Activated T-cell treated with anti-CD3 and anti-CD28 coated beads, Interleukin-2, amount 50 U/mL, for 72 hours (primary cell): ENCODE measurements at places on chromosomes 3 and 15.

GRCh38 chr3:170352936-170353335 is 4.6 kb upstream of the SKIL start:
- no peak for DNase-seq

DNA sequence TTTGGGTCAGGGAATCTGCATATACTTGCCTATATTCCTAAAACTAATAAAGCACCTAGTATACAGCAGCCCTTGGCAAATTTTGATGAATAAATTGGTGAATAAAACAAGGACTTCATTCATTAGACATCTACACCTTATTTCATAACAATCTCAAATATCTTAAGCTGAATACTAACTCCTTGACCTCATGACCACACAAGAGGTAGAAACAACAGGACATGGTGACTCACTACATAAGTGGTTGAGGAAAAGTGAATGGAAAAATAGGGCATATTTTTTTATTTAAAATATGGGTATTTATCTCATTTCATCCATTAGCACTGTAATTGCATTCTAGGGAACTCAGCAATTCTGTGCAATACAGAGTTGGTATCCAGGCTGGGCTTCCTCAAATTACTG is 7.8 kb upstream of the STAC start:
- DNase-seq, result no peak

- DNase-seq, result no peak
Observed at GRCh38 chr3:108820586-108820985, 2.0 kb upstream of the TRAT1 start.

DNA sequence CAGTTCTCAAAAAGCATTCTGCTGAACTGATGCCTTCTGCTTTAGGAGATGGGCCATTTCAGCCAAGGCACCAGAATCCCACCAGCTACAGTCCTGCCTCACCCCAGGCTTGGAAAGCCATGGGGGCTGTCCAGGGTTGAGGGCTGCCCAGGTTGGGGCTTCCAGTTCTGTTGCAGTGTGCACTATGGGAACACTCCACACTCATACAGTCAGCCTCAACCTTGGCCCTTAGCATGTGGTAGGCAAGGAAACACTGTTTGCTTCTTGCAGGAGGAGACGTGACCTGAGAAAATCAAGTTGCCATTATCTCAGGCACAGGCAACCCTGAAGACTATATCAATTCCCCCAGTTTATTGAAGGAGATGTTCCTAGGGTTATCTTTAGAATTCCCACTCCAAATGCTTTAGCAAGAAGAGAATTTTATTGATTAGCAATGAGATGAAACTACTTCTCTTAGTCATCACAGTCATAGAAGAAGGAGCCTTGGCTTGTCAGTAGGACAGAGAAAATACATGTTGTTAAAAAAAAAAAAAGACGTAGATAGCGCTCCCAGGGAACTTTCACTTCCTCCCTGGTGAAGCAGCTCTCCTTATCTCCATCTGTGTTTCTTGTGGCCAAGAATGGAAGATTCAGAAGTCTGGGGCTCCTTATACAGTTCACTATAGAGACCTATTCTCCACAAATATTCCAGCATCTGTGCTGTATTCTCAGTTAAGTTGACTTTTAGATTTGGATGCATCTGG is 38.3 kb upstream of the IL12A start:
- DNase-seq, result no peak

DNA sequence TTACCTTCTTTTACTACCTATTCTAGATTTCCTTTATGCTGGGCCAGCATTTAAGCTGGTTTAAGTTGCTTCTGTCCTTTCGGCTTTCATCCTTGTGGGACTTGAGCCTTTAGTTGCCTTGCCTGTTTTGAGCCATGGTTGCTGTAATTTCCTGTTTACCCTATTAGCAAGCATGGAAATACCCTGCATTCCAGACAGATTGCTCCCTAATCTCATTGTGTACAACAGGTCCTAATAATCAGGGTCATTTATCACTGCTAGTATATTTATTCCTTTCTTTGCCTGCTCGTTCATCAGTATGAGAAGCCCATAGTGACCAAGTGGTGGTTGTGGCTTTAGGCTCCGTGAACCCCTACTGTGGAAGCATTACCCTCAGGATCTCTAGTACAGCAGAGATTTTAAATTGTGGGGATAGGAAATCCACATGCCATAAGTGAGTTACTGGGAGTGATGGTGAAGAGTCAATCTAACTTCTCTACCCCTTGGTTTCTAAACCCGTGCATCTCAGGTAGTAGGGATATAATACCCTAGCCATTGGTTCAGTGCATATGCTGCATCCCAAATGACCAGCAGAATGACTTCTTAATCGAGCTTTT is 31.9 kb downstream of the NCK1 start:
- no peak for DNase-seq

- no peak for DNase-seq
Observed at GRCh38 chr3:17181413-17181907, 296.7 kb downstream of the PLCL2 start.

DNA sequence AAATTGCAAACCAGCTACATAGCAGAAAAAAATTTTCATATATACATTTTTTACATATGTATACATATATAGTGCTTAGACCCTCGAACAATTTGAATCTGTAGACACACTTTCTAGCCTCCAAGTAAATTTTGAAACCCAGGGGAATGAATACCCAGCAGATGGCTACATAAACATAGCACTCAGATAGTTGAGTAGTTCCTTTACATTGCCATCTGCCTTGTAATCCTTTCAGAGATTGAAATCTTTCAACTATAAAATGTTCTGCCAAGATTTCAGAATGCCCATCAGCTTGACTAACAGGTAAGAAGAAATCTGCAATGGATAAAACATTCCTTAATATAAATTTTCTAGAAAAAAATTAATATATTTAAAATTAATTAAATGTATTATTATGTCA is 1333.5 kb upstream of the CADM2 start:
- no peak for DNase-seq

DNA sequence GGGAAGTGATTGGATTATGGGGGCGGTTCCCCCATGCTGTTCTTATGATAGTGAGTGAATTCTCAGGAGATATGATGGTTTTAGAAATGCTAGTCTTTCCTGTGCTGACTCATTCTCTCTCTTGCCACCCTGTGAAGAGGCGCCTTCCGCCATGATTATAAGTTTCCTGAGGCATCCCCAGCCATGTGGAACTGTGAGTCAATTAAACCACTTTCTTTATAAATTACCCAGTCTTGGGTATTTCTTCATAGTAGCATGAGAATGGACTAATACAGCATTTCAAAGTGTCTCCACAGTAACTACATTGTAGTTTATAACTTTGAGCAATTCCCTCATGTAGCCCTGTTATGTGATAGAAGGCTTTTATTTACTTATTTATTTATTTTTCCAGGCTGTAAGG is 128.8 kb upstream of the CHRNA7 start:
- no peak for DNase-seq

DNA sequence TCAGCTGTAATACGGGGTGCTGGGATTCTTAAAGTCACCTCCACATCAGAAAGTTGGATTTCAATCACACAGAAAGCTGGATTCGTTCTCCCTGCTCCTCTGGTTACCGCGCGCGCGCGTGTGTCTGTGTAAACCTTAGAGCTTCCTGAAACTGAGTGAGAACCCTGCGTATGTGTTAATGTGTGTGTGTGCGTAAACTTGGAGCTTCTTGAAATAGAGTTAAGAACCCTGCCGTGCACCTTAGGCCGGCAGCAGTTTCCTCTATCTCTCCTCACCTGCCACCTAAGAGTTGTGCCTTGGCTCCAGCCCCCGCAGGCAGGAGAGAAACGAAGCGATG is 531 bp downstream of the LZTFL1 start:
- peak; percentile 24 for DNase-seq

DNA sequence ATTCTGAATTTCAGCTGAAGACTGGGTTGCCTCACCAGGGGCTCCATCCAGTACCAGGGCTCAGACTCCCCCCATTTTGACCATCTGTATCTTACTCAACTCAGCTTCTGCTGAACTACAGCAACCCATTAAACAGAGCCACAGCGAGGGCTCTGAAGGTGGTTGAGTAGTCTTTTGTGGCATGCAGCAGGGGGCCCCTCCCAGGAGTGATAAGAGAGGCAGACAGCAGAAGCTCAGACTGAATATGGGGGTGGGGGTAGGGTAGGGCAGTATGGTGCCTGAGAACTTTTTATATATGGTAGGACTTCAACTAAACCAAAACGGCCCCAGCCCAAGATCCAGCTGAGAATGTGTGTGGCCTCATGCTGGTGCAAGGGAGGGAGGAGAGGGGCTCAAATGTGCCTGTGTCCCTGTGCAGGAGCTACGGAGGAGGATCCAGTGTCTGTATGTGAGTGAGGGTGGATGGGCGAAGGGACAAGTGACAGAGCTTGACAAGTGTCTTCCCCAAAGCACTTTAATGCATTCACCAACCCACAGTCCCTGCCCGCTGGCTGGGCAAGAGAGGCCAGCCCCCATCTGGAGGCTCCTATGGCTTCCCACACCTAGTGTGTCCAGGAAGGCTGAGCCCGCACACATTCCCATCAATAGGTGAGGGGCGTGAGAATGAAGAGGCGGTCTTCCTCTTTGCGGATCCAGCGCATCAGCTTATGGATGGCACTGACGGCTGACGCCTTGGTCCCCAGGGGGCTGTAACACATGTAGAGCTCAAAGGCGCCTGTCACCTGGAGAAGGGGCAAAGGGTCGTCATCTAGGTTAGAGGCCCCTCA is 4.9 kb upstream of the MST1R start:
- DNase-seq, result no peak

GRCh38 chr3:78988324-78988723 is 779.5 kb downstream of the ROBO1 start:
- DNase-seq, result no peak

DNA sequence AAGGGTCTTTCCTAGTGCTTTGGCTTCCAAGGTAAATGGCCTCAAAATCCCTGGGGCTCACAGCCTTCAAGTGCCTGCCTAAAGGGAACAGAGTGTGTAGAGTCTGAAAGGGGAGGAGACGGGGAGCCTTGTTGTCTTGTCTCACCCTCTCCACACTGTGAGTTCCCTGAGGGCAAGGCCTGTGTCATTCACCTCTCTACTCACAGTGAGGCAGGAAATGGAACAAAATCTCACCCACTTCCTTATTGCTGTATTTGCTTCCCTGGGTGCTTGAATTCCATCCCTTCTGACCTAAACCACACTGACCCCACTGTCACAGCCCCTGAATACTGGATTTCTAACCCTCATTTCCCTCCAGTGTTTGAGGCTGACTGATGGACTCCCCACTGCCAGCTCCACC is 197.5 kb downstream of the EPHB1 start:
- no peak for DNase-seq

- no peak for DNase-seq
Observed at GRCh38 chr3:48411041-48411588, 18.8 kb downstream of the PLXNB1 start.

DNA sequence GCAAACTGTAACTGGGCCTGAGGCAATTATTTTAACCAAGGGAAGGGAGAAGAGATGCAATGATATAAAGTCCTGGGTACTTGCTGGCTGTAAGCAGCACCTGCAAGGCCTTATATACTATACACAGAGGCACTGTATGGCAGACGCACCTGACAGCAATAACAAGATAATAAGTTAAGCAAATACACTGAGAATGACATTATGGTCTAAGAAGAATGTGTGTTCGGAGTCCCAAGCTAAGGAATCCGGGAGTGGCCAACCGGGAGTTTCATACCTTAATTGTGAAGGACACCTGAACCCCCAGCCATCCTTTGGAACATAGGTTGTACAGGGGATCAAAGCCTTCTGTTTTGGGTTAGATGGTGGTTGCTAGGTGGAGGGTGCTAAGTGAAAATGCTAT is 13.7 kb downstream of the FAM240A start:
- DNase-seq, result no peak

- DNase-seq, result no peak
Observed at GRCh38 chr3:192929146-192929545, 11.5 kb upstream of the MB21D2 start.

- no peak for DNase-seq
Observed at GRCh38 chr15:41834096-41834495, 4.6 kb upstream of the PLA2G4B start.

GRCh38 chr15:39502082-39502447 is 78.8 kb upstream of the THBS1 start:
- no peak for DNase-seq

- no peak for DNase-seq
Observed at GRCh38 chr15:92438471-92438870, 44.8 kb downstream of the ST8SIA2 start.

- no peak for DNase-seq
Observed at GRCh38 chr3:116186049-116186448, 259.2 kb downstream of the LSAMP start.

DNA sequence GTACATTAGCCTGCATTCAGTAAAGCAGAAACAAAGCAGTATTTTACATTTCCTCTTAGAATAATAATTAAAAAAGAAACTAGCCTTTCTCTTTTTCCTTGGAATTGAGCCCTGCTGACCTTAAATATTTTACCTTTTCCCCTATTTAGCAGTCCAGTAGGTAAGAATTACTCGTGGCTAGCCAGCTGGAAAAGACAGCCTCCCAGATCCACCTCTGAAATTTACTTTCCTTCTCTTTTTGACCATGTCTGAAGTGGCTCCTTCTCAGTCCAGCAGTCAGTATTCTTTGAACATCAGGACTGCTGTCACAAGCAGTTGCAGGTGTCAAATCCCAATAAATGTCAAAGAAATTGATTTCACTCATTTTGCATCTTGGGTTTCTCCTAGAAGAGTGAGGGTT is 311.5 kb upstream of the DCBLD2 start:
- no peak for DNase-seq

DNA sequence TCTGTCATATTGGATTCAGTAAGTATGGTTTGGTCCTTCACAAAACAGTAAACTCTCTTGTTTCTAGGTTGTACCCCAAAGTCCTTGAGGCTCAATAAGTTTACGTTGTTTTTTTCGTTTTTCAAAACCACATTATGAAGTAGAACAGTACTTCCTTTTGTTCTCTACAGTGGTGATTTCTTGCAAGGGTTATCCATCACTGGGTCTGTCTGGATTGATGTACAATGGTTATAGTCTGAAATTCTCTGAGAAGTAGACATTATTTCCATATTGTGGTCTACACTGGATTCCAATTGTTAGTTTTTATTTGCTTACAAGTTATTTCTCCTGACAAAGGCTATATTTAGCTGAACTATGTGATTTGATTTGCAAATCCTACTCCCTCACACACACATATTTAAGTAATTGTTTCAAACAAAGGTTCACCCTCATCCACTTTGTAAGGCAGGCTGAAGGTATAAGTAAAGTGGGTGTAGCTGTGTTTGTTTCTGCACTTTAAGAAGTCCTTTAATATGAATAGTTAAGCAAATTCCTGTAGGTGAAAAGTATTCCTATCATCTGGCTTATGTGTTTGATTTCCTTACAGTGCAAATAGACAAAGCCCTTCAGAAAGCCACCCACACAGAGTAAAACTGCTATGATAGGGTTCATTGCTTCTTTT is 64.2 kb upstream of the MME start:
- no peak for DNase-seq

DNA sequence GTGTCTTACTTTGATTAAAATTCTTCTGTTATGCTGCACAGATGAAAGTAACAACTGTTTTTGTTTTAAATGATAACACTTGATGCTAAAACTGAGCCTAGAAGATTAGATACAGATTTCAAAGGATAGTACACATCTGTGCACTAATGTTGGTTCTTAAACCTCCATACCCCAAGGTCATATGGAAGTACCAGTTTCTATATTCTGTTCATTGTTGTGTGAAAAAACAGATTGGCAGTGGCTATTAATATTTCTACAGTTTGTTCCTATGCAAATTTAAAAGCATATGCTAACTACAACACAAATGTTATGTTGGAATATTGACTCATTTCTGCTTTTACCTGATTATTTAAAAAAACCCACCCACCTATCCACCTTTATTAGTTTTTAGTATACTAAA is 32.0 kb upstream of the GBE1 start:
- no peak for DNase-seq

- no peak for DNase-seq
Observed at GRCh38 chr3:50430191-50430590, 70.9 kb upstream of the TMEM115 start.
